ENCODE measurements at places on chromosomes 16 and 17.

GRCh38 chr16:66342294-66342900, 24.1 kb upstream of the CDH5 start:
- no peak for DNase-seq

GRCh38 chr17:40019140-40019991, 4.1 kb downstream of the CSF3 start:
- DNase-seq, result no peak

- no peak for DNase-seq
Observed at GRCh38 chr17:49434821-49435670, 20.4 kb upstream of the PHB1 start.

GRCh38 chr17:17075125-17075781, 33.0 kb downstream of the MPRIP start:
- DNase-seq, result peak; percentile 71

- DNase-seq, result no peak
Observed at GRCh38 chr16:75306099-75306762, 54.8 kb upstream of the BCAR1 start.

GRCh38 chr16:30951750-30952149, 2.9 kb downstream of the ORAI3 start:
- DNase-seq, result peak; percentile 58

GRCh38 chr16:8293413-8293812, 296.9 kb downstream of the TMEM114 start:
- no peak for DNase-seq

GRCh38 chr16:84194018-84194417, 3.1 kb downstream of the ADAD2 start:
- DNase-seq, result no peak

GRCh38 chr17:57142925-57143324, 57.9 kb downstream of the AKAP1 start:
- no peak for DNase-seq

- DNase-seq, result no peak
Observed at GRCh38 chr16:65679785-65680184, 557.9 kb upstream of the CDH11 start.

DNA sequence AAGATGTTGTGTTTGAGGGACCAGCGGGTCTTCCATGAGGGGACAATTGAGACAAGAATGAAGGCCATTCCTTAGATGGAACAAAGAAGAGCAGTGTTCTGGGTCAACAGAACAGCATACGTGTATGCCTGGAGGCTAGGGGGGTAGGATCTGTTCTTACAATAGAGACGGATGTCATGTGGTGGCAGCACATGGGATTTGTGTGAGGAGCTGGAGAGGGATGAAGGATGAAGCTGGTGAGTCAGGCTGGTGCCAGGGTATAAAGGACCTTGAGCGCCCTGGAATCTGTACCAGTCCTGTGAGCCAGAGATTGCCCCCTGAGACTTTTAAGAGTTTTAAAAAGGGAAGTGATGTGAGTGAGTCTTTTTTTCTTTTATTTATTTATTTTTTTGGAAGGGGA, 22.8 kb upstream of the WFDC1 start:
- no peak for DNase-seq

DNA sequence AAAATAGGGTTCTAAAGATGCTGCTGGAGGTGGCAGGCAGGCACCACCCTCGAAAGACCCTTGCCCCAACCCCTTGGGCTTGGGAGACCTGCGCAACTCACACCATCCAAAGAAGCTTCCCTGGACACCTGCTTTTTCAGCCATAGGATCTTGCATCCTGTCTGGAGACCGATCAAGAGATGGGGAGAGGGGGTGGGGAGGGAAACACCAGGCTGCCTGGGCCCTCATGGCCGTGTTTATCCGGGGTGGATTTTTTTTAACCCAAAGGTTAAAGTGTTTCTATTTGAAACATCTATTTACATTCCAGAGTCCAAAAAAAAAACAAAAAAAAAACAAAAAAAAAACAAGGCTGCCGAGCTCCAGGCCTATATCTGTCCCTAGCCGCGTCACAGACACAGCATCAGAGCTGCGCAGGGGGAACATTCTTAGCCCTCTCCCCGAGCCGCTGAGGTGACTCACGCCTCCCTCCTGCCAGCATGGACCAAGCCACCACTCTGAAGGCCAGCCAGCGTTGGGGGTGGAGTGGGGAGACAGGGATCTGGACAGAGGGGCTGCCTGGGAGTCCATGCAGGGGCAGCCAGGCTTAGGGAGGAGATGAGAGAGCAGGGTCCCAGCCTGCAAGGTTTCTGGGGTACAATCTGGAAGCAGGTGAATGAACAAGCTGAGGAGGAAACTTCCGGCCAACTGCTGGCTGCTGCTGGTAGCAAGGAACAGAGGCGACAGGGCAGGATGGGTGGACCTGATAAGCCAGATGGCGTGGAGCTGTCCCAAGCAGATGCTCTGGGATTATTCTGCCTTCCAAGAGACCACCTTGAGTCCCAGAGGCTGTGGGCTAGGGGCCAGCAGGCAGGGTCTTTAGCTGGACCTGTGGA, 14.8 kb downstream of the HDAC5 start:
- no peak for DNase-seq

- no peak for DNase-seq
Observed at GRCh38 chr16:48441863-48442279, 56.7 kb upstream of the SIAH1 start.

GRCh38 chr16:3023415-3023668, 400 bp downstream of the HCFC1R1 start:
- DNase-seq, result no peak

GRCh38 chr16:19044769-19045168, 22.6 kb upstream of the COQ7 start:
- no peak for DNase-seq

- no peak for DNase-seq
Observed at GRCh38 chr16:57786632-57787518, 15.4 kb downstream of the KIFC3 start.

DNA sequence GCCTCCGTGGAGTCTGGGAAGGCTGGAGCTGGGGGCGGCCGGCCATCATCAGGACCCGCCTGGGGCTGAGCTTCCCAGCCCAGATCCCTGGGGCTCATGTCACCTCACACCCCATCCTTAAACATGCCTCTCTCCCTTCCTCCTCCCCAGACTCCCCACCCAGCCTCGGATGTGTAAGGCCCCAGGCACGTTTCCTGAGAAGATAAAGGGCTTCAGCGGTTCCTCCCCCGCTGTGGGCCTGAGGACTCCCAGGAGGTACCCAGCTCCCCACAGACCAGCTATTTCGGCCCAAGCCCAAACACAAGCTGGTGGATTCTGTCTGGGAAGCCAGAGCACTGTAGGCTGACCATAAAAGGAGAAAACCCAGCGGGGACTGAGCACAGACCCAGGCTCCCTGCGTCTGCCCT, 49.2 kb downstream of the MYH11 start:
- no peak for DNase-seq

GRCh38 chr16:10868596-10869469, 8.2 kb upstream of the CIITA start:
- no peak for DNase-seq

- no peak for DNase-seq
Observed at GRCh38 chr17:63595132-63595531, 5.6 kb upstream of the TACO1 start.

GRCh38 chr16:56401482-56401881, 23.9 kb downstream of the AMFR start:
- no peak for DNase-seq

DNA sequence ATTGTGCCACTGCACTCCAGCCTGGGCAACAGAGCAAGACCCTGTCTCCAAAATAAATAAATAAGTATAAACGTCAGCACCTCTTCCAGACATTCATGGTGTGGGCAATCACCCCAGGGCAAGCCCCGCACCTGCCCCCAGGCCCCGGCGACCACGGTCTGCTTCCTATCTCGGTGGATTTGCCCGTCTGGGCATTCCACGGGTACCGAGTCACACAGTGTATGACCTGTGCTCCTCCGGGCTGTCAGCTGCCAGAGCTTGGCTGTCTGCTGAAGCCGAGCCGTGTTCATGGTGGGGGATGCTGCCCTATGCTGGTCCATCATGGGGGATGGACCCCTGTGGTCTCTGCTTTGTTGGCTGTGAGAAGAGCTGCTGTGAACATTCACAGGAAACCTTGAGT, 15.4 kb downstream of the CYBC1 start:
- no peak for DNase-seq

DNA sequence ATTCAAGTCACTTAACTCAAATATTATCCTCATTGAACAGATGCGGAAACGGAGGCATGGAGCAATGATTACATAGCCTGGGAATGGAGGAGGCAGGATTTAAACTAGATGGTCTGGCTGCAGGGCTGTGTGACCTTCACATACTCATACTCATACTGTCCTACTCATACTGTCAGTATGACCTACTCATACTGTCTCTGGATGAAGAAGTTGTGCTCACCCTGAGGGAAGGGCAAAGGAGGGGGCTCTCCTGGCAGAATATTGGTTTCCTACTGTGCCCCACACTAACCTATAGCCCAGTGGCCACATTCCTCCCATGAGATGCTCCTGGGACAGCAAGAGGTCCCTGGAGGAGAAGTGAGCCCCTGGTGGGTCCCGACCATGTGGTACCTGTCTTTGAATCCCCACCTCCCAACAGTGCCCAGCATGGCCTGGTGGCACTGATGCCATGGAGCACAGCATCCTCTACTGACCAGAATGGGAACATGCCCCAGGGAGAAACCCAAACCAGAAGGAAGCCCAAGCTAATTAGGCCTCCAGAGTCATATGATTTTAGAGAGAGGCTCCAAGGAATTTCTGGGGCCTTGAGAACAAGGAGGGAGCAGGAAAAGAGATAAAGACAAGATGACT, 197.3 kb upstream of the SDK2 start:
- DNase-seq, result no peak

DNA sequence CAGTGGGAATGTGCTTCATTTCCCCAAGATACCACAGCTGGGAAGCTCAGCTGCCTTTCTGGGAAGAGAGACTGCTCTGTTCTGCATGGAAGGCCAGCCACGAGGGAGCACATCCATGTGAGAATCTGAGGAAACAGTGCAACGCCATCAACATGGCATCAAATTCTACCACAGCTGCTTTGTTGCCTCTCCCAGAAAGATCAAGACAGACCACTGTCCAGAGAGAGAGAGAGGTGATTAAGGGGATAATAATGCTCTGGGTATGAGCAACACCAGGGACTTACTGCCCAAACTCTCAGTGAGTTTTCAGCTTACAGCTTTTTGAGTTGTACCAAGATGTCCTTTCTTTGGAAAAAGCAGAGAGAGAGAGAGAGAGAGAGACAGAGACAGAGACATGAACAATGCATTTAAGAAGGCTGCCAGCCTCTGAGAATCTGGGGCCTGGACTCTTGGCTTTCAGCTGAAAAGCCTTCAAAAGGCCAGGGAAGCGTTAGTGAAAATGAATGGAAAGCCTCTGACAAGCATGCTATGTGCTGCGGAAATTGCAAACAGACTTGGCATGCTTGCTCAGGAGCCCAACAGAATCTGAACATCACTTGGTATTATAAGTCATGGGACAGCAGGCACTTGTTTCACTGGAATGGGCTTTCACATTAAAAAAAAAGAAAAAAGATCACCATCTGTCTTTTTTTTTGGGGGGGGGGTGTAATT, 223.1 kb downstream of the MAP2K6 start:
- no peak for DNase-seq

DNA sequence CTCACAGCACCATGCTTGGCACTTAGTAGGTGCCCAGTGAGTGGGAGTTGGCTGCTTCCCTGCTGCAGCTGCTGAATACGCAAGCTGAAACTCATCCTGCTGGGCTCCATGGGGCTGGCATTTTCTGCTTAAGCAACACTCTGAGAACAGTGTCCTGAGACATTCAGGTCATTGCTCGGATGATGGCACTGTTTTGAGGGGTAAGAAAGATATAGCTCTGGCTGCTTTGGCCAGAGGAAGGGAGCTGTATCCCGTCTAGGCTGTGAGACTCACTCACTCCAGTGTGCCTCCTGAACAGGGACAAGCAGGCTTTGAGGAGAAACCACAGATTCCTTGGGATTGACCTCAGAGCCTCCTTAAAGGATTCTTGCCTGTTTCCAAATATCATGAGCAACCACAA, 120.5 kb downstream of the CLEC16A start:
- no peak for DNase-seq

GRCh38 chr17:30290696-30291542, 825 bp downstream of the BLMH start:
- DNase-seq, result peak; percentile 26

- DNase-seq, result no peak
Observed at GRCh38 chr17:64950871-64951270, 31.6 kb upstream of the LRRC37A3 start.

DNA sequence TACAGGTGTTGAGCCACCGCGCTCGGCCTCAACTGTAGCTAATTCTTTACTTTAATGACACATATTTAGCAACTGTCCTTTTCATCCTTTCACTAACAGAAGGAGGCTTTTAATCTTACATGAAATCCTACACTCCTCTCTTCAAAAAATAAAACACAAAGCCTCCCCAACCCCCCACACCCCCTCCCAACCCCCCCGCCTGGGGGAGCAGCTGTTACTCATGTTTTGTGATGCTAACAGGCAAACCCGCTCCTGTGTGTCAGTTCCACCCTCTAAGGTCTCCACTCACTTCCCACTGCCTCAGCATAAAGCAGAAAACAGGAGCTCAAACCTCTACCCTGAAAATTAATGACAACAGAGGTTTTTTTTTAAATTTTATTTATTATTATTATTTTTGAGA, 55.4 kb upstream of the SLC25A19 start:
- no peak for DNase-seq

GRCh38 chr17:13480877-13481276, 120.9 kb downstream of the HS3ST3A1 start:
- DNase-seq, result no peak

- DNase-seq, result no peak
Observed at GRCh38 chr17:33983824-33984574, 271.1 kb upstream of the CCL2 start.

DNA sequence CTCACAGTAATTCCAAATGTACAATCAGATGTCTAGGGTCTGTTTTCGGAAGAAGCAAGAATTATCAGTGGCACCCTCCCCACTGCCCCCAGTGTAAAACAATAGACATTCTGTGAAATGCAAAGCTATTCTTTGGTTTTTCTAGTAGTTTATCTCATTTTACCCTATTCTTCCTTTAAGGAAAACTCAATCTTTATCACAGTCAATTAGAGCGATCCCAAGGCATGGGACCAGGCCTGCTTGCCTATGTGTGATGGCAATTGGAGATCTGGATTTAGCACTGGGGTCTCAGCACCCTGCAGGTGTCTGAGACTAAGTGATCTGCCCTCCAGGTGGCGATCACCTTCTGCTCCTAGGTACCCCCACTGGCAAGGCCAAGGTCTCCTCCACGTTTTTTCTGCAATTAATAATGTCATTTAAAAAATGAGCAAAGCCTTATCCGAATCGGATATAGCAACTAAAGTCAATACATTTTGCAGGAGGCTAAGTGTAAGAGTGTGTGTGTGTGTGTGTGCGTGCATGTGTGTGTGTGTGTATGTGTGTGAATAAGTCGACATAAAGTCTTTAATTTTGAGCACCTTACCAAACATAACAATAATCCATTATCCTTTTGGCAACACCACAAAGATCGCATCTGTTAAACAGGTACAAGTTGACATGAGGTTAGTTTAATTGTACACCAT, 59.7 kb downstream of the HLF start:
- no peak for DNase-seq
